ENCODE measurements at places on chromosomes 12 and 14.

DNA sequence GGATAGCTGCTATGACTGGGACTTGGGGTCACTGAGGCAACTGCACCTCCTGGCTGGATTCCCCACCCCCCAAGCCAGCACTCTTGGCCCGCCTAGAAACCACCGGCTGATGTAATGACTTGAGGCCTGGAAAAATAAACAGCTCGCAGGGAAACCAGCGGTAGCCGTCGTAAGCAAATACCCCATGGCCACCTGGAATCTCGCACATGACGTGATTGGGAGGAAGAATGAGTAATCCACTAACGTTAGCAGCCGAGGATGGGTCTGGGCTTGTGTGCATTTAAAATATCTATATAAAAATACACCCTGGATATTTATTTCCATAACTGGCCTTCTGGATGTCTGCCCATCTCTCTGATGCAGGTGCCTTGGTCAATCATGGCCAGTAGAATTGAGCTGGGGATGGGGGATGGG lies 120.1 kb downstream of the SMOC1 start:
- DNase-seq = no peak

DNA sequence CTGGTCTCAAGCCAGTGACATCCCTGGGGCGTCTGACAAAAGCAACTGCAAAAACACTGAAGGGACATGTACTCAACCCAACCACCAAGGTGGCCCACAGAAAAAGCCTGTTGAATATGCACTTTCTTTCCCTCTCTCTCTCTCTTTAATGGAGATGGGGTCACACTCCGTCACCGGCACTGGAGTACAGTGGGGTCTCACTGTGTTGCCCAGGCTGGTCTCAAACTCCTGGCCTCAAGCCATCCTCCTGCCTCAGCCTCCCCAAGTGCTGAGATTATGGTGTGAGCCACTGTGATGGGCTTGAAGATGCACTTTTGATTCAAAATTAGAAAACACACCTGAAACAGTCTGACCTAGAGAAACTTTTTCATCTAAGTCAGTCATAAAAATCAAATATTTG lies 7.2 kb upstream of the CD27 start:
- no peak for DNase-seq

DNA sequence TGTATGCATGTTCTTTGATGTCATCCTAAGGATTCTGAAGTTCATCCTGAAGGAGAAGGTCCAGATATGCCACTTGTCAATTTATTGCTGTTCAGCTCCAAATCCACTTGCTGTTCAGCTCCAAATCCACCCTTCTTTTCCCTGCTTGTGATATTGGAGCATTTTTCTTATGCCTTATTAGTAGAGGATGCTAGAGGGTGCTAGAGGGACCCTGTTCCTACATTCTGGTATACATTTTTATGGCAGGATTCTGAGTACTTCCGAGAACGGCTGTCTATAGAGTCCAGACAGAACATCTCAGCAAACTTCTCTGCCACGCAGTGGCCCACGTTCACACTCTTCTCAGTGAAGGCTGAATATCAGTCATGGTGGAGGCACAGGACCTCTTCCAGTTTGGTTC lies 406.7 kb downstream of the NOVA1 start:
- DNase-seq = no peak

GRCh38 chr12:2300886-2301285 lies 248.1 kb downstream of the CACNA1C start:
- no peak for DNase-seq

- DNase-seq = no peak
Observed at GRCh38 chr14:56217380-56218045, 99.3 kb downstream of the PELI2 start.

DNA sequence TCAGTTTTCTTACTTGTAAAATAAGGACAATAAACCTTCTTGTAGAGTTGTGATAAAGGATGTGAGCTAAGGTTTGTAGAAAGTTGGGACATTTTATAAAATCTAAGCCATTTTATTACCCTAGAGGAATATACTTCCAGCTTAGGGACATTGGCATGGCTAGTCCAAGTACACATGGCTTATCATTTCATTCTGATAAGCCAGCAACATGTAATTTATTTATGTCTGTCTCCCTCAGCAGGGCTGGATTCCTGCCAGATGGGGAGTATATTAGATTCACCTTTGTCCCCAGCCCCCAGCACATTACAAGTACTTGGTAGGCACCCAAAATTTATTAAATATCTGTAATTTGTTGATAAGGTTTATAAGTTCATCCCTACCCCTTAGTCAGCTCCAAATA lies 6.3 kb upstream of the ATG14 start:
- DNase-seq = no peak

- DNase-seq = no peak
Observed at GRCh38 chr14:41718477-41719166, 111.9 kb downstream of the LRFN5 start.

GRCh38 chr12:58465418-58465817 lies 454.9 kb downstream of the LRIG3 start:
- DNase-seq = no peak

DNA sequence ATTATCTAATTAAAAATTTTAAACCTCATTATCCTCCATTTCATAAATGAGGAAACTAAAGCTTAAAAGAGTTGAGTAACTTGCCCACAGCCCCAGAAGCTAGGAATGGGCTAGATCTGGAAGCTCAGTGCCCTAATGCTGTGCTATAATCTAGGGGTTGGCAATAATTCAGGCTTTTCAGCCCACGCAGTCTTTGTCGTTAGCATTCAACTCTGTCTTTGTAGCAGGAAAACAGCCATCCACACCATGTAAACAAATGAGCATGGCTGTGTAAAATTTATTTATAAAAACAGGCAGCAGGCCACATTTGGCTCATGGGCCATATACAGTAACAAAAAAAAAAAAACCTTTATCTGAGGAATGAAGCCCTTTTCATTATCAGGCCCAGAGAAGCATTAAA lies 92.4 kb upstream of the OVCH1 start:
- DNase-seq = no peak

DNA sequence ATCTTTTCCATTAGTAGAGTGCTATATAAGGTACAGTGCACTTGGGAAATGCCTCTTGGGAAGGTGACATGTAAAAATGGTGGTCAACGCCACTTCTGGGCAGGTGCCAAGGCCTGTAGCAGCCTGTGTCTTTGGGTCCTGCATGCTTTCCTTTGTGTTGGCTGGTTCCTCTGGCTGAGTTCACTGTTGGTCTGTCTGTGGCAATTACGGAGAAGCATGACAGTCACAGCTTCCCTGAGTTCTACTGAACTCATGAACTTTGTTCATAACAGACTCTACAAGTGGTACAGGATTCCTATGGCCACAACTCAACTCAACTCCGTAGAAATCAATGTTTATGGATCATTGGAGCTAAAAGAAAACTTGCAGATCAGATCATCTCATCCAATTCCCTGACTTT lies 98.0 kb downstream of the CACNA1C start:
- no peak for DNase-seq

GRCh38 chr12:4215229-4216186 lies 58.1 kb upstream of the CCND2 start:
- no peak for DNase-seq

GRCh38 chr14:24954037-24954699 lies 95.8 kb downstream of the STXBP6 start:
- no peak for DNase-seq

DNA sequence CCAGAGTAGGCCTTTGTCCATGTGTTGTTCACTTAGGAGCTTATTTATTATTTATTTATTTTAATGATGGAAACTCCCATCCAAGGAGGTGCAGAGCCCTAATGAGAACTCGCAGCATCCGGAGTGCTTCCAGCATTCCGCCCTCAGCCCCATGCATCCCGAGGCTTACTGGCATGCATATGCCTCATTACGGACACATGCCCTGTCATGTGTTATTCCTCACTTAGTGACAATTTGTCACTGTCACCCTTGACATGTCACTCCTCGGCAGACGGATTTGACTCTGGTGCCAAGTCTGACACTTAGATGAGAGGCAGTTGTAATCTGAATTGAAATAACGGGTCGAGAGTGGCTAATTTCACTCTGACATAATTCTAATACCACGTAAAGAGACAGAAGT lies 132.8 kb downstream of the VRK1 start:
- DNase-seq = no peak

GRCh38 chr12:116196752-116197718 lies 80.5 kb downstream of the MED13L start:
- no peak for DNase-seq

DNA sequence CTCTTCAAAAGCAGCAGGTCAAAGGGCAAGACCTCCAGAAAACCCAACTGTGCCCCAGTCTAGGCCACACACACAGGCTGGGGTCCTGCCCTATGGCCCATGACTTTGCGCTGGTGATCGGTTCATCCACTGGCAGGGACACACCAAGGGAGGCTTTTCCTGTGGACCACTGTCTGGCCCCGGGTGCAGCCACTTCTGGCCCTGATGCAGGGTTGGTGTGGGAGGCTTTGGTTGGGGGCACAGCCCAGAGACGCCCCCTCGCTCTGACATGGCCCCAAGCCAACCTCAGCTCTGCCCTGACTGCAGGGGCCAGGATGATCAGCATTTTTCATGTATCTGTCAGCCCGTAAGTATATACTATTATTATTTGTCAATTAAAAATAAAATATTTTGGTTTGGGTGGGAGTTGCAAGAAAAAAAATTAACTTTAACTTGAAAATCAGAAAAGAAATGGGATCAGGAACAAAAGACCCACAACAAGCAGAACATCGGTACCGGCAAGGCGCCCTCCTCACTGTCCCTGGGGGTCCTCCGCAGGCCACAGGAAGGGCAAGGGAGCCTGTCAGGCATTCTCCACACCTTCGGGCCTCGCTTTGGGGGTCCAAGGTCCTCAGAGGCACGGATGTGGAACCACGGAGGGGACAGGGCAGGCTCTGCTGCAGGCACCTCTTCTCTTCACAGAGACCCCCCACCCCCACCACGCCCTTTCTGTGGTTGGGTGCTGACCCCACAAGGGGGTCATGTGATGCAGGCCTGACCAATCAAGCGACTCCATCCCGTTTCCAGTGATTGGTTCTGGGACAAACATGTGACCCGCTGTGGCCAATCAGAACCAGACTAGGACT lies 181.5 kb upstream of the SFSWAP start:
- no peak for DNase-seq

- no peak for DNase-seq
Observed at GRCh38 chr12:103207936-103208335, 250.5 kb downstream of the ASCL1 start.

DNA sequence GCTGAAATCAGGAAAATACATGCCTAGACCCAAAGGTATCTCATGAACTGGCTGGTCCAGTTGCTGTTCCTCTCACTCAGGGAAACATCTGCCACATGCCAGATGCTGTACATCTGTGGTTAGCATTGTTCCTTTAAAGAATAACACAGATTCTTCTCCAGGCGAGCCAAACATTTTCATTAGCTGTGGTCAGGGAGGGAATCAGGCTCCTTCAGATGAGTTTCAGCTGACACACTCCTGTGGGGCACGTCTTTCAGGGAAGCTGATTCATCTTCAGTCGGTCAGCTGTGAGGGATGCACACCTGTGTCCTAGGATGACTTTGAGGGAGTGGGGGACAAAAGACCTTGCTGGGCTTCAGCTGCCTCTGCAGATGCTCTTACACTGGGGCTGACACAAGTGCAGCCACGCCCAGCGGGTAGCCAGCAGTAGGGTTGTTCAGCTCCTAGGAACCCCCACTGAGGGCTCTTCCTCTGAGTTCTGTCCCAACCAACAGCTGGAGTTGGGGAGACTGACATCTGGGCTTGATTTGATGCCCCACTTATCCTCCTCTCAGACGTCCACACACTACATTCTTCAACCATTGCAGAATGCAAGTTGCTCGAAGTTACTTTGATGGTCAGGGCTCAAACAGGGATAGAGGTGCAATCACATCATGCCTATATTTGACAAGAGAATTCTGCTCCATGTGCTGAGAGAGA lies 155.0 kb downstream of the NUAK1 start:
- DNase-seq = no peak

DNA sequence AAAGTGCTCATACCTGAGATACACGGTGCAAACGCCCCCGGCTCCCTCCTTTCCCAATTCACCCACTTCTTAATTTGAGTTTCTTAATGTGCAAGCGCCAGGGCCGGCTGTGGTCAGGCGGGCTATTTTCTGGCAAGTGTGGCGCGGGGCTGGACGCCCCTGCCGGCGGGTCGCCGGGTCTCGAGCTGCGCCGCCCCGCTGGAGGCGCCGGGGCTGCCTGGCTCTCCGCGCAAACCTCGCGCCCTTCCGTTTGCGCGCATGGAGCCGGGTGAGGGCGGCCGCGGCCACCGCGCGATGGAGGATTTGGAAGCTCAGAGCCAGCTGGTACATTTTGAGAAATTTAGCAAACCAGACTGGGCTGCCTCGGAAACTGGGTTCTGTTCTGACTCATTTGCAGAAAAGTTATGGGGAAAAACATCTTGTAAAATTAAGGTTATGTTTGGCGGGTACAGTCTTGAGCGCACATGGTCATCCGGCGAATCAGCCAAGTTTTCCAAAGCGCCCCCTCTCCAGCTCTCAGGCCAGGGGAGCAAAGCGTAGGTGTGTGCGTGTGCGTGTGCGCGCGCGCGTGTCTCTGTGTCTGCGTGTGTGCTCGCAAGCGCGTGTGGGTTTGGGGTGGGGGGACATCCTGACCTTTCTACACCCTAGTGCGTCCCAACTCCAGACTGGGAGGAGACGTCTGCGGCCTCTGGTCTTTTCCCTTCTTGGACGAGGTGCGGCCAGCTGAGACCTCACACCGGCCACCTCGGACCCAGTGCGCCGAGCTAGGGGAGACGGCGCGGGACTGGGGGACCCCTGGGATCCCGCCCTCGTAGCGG lies 6.5 kb upstream of the OTX2 start:
- no peak for DNase-seq

DNA sequence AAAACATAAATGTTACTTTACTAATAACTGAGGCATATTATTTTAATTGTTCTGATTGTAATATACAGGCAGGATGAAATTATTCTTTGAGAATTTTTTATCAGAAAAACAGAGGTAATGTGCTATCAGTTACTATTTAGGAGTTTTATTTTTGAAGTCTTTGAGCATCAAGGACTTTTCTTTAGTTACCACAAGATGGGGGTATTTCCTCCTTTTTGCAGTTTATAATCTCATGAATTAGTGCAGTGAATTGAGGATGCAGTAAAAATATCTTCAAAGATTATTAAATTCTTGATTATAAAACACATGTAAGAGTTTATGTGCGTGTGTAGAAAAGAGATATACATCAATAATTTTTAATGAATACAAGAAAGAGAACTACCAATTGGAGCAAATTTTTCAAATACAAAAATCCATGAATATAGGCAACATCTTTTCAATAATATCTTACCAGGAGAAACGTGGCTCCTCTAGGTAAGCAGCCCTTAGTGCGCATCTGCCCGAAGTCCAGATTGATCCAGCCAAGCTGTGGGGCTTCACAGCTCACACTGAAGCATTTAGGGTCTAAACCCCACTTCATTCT lies 71.6 kb downstream of the ERGIC2 start:
- no peak for DNase-seq

- DNase-seq = no peak
Observed at GRCh38 chr12:3071710-3072109, 5.5 kb upstream of the TSPAN9 start.

GRCh38 chr12:82835217-82835616 lies 148.5 kb downstream of the TMTC2 start:
- peak; percentile 62 for DNase-seq

GRCh38 chr14:37623426-37623951 lies 28.1 kb downstream of the TTC6 start:
- peak; percentile 50 for DNase-seq
